ENCODE measurements at places on chromosomes 3 and 15.

DNA sequence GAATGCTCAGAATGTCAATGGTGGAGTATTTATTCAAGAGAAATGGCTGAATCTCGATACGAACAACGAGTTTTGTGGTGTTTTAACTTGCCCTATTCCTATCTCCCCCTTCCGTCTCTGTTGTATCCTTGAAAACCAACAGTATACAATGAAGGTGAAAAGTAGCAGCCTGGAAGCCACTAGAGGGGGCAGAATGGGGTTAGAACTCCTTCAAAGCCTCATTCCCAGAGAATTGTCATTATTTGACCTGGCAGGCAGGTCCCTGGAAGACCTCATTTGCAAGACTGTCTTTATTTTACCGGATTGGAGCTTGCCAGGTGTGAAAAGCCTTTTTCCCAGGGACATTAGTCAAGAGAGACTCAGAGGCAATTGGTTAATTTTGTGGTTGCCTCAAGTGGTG is 139.4 kb downstream of the LRRC28 start:
- DNase-seq: no peak

DNA sequence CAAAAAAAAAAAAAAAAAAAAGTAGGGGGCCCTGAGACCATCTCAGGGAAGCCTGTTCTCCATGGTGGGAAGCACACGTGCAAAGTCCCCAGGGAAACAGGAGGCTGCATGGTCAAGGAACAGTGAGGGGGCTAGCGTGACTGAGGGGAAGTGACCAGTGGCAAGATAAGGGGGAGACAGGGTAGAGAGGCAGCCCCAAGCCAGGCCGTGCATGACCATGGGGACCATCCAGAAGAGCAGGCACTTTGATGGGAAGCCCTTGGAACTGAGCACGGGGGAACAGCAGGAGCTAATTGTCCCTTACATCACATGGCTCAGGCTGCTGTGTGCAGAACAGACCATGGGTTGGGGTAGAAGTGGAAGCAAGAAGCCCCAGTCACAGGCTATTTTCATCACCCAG is 196.2 kb downstream of the NTRK3 start:
- no peak for DNase-seq

- no peak for DNase-seq
Measured at GRCh38 chr15:78564743-78565096, 600 bp upstream of the CHRNA5 start.

DNA sequence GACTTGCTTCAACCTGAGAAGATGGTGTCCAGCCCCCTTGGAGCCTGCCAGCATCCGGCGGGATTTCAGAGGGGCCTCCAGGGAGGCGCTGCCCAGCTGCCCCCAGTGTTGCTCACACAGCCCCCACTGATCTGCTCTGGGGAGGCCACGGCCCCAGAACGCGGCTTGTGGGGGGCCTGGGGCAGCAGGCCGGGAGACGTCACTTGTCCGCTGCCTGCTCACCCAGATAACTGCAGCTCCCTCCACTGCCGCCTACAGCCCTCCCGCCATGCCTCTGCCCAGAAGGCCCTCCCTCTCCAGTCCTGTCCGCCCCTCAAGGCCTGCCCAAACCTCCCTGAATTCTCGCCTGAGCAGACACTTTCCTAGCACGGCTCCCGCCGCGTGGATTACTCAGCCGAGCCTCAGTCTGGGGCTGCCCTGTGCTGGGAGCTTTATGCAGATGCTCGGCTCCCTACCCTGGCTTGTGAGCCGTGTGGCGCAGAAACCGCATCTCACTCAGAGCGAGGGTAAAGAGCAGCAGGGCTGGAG is 17.2 kb upstream of the ADIPOQ start:
- DNase-seq: peak; percentile 92

- DNase-seq: peak; percentile 11
Measured at GRCh38 chr3:177673112-177673914, 476.0 kb upstream of the TBL1XR1 start.

GRCh38 chr3:19522305-19522704 is 374.0 kb downstream of the KCNH8 start:
- no peak for DNase-seq

GRCh38 chr3:141553055-141553454 is 66.2 kb downstream of the RASA2 start:
- no peak for DNase-seq

DNA sequence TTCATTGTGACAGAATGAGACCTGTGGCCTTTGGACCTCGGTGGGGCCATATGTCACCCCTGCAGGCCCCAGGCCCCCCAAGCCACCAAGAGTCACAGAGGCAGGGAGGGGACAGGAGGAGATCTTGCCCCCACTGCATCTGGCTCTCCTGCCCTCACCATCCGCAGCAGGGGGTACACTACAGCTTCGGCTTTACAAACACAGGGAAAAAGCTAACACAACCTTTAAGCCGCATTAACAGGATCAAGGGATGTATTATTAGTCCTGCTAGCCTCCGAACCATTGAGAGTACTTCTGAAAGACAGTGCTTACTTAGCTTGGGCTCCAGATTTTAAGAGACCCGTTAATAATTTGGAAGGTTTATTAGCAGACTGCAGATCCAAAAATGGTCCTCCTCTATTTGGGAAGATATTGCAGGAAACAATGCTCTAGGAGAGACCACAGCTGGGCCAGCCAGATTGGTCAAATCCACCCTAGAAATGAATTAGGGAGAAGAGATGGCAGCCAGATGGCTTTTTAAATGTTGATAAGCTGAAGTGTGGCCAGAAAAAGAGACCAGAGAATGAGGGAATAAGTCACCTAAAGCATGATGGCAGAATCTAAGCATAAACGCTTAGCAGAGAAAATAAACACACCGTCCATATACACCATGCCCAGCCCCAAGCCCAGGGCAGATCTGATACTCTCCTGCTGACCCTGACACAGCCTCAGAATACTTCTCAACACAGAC is 31.5 kb downstream of the SRGAP3 start:
- no peak for DNase-seq
